ENCODE measurements at places on chromosomes 7 and 10. TPM values are rescaled to one million over a fixed set of nuclear protein-coding genes. Genes with fewer than 3 reads are reported as not detected.

Gene HOXA13
- not detected for total RNA-seq

Gene CAMK2B
- not detected for total RNA-seq

Gene PNLIP
- not detected for total RNA-seq

Gene LIPJ
- total RNA-seq, result 0.22 TPM

Gene NUTM2A
- 0.52 TPM for total RNA-seq

Gene TMEM176A
- total RNA-seq, result not detected

Gene SPDYE11
- total RNA-seq, result not detected

Gene UROS
- total RNA-seq, result 37.8 TPM

Gene ARHGEF35
- total RNA-seq, result 4.2 TPM

Gene PRSS2
- not detected for total RNA-seq

Gene MORN4
- total RNA-seq, result 3.1 TPM

Gene NRP1
- total RNA-seq, result 0.60 TPM

DNA sequence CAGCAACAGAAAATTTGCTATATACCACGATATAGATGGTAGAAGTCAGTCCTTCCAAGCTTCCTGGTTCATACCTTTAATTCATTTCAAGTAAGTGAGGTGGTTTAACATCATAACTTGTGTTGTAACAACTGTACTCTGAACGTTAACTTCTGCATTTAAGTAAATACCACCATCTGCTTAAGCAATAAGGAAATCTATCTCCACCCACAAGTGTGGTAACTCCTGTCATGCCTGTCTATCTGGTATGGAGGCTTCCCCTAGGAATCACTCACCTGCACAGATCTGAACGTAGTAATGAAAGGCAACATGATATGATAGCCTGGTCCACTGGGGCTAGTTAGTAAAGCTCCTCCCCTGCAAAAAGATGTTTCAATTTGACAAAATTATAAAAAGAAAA lies 2.3 kb downstream of the ERLIN1 start:
- peaks cover 27% of the 10 kb centered on the region for H3K4me1 ChIP-seq
- peaks cover 40% of the 10 kb centered on the region for H3K36me3 ChIP-seq
- H3K27me3 ChIP-seq, result no peaks in the 10 kb centered on the region
- no peak for DNase-seq
- H3K27ac ChIP-seq, result no peak overlapping the region
- no peak overlapping the region for H3K4me3 ChIP-seq

DNA sequence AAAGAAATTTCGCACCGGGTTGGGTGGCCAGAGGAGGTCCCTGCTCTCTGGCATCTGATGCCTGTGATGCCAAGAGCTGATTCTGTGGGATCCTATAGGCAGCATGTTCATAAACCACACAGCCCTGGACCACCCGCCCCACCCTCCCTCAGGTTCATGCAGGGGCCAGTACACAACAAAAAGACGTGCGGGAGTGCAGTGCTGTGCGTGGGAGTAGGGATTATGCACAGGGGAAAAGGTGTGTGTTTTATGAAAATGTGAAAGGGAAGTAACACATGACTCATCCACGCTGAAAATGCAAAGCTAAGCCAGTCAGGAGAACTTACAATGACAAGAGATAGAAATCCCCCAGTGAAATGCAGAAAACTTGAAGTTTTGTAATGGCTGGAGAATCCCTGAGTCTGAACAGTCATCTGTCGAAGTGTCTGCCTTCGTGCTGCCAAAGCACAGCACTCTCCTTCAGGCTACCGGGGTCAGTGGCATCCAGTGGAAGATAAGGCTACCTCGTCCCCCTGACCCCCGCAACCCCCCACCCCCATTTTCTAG lies 1.1 kb downstream of the KIAA1217 start:
- H3K36me3 ChIP-seq, result no peaks in the 10 kb centered on the region
- H3K27me3 ChIP-seq, result peaks cover 41% of the 10 kb centered on the region
- no peak overlapping the region for H3K27ac ChIP-seq

DNA sequence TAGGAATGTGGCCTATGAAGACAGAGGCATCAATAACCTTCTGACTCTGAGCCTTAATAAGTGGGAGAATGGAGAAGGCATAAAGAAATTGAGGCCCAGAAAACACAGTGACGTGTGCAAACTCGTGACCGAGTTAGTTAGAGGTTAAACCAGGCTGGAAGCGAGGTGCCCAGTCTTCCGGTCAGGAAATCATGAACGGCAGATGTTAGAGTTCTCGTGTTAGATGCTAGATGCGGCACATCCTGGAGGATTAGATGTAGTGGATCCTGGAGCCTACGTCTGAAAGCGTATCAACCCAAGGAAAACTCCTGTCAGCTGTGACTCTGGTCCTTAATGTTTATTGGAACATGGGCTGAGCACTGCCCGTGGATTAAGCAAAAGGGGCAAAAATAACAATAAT lies 275.9 kb downstream of the TCF7L2 start:
- no peak overlapping the region for H3K4me3 ChIP-seq
- DNase-seq, result no peak
- H3K4me1 ChIP-seq, result peaks cover 18% of the 10 kb centered on the region
- peaks cover 40% of the 10 kb centered on the region for H3K27me3 ChIP-seq
- no peak overlapping the region for H3K27ac ChIP-seq
- peaks cover 5% of the 10 kb centered on the region for H3K36me3 ChIP-seq

DNA sequence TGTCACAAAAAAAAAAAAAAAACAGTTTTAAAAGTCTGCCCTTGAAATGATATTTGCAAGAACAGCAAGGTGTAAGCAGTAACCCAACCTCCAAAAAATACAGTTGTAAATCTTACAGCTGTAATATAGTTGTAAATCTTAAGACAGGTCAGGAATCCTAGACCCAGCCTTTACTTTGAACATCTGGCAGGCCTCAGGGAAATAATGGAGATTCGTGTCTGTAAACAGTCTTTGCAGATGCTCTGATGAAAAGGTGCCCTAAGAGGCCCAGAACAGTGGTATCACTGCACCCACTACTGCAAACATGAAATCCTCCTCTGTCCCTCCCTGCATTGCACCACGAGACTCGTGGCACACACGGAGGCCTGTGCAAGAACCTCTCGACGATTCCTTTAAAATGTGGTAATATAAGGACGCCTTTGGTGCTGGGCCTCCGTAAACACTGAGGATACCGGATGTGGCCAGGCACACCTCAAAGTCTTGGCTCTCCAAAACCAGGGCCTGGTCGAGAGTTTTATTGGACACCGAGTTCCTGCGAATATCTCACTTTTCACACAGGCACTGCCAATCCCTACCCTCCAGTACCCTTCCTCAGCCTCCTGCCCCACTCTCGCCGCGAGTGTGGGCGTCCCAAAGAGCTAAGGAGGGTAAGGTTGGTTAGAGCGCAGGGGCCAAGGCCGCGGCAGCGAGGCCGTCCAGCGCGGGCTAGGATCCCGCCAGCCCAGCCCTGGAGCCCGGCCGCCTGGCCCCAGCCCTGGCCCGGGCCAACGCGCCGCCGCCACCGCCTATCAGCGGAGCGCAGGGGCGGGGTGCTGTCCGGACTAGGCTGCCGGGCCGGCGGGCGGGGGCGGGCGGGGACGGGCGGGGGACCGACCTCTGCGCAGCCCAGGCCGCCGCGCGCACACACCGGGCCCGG lies at the start of gene REEP3:
Gene REEP3 (plus strand): TSS at position 902 of the 916 bp plus-strand sequence. CDS start 145 bp downstream, outside the sequence.
- peaks cover 74% of the 10 kb centered on the region for H3K4me1 ChIP-seq
- H3K4me3 ChIP-seq, result peak within 1 kb of the TSS; percentile 86
- DNase-seq, result peak; percentile 48

DNA sequence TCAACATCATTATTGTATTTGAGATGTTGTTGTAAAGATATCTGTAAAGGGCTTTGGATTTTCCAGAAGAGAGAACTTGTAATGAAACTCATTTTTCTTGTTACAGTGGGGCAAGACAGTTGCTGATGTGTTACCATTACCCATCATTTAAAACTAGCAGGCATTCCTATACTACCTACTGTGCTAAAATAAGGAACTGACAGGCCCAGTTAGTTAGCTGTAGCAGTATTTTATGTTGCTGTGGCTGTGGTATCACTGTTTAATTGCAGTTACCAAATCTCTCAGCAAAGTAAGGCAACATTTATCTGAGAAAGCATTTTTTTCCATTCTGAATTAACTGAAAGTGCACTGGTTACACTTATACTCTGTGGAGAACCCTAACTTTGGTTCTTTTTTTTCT lies 9.9 kb downstream of the ST7 start:
- H3K36me3 ChIP-seq, result no peaks in the 10 kb centered on the region
- H3K4me3 ChIP-seq, result no peak overlapping the region
- no peak overlapping the region for H3K27ac ChIP-seq
- H3K27me3 ChIP-seq, result peaks cover under 1% of the 10 kb centered on the region

DNA sequence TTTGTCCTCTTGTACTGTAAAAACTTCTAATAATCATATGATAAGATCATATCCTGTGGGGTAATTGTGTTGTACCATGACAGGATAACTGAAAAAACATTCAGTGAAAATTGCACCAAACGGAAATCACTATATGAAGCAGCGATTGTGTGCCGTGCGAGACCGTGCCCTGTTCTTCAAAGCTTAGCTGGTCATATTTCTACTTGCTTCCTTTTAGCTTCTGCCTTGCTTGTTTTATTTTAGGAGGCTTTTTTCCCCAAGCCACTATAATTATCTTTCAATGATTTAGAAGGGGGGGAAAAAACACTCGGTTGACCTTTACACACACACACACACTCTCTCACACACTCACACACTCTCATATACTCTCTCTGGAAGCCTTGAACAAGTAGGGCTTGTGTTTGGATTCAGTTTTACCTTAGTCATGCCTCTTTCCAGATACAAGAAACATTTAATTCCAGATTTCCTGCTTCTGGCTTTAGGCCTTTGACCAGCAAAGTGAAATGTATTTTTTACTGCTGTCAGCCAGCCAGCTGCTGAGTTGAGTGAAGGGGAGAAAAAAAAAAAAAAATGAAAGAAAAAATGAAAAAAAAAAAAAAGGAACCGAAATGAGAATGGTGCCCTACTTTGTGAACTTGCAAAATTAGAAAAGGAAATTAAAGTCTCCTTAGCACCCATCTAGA lies 181.4 kb downstream of the ARID5B start:
- no peak for DNase-seq
- no peaks in the 10 kb centered on the region for H3K27me3 ChIP-seq
- H3K36me3 ChIP-seq, result peaks cover 7% of the 10 kb centered on the region
- peak overlapping the region; percentile 79 for H3K27ac ChIP-seq
- peaks cover 14% of the 10 kb centered on the region for H3K4me1 ChIP-seq

GRCh38 chr10:73969224-73969841 lies 28.6 kb upstream of the VCL start:
- no peak for DNase-seq
- no peaks in the 10 kb centered on the region for H3K27me3 ChIP-seq
- H3K36me3 ChIP-seq, result no peaks in the 10 kb centered on the region
- H3K27ac ChIP-seq, result no peak overlapping the region
- peaks cover 13% of the 10 kb centered on the region for H3K4me1 ChIP-seq
- no peak overlapping the region for H3K4me3 ChIP-seq

DNA sequence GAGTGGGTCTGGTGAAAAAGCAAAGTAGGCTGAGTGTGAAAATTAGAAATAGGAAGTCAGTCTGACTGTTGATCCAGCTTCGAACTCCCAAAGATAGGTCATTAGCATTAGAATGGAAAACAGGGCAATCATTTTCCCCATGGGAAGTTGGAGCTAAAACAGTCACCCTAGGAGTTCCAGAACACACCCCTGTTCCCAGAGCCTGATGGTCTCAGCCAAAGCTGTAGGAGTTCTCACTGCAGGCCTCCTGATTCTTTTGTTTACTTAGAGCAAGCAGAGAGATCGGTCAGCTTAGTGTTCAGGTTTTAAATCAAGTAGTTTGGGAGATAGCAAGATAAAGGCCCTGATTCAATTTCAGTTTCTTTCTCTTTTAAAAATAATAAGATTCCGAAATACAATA lies 28.8 kb upstream of the JCAD start:
- no peak overlapping the region for H3K27ac ChIP-seq
- H3K27me3 ChIP-seq, result peaks cover 40% of the 10 kb centered on the region
- H3K4me1 ChIP-seq, result peaks cover 3% of the 10 kb centered on the region
- no peak for DNase-seq

DNA sequence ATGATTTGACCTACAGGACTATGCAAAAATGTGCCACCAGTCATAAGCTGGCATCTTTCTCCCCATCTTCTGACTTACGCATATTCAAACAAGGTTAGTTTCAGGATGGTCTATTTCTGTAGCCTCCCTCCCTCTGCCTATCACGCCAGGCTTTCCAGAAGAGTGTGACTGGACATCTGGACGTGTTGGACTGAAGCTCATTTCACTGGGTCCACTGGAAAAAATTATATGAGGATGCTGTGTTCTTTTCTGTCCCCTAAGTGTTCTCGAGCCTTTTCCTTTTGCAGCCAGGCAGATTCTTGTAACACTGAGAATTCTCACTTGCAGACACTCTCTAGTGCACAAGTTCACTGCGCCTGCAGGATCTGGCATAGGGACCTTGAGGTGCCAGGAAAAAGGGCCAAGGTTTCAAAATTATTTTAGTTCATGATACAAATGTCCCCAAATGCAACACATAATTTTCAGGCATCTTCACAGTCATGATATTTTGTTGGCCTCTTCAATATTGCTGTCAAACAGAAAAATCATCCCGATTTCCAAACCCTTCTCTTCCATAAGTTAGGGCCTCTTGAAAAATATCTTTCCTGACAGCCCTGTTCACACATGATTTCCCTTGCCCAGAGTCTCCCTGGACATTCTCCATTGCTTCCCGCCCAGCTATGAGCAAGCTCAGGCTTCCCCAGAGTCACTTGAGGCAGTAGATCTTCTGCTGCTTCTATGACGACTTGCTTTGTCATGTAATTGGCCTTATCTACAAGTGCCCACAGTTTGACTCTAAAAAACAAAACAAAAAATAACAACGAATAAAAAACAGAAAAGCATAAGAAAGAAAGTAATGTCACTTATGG lies 170.4 kb downstream of the BMPER start:
- H3K36me3 ChIP-seq, result peaks cover 4% of the 10 kb centered on the region
- H3K27me3 ChIP-seq, result peaks cover 10% of the 10 kb centered on the region
- H3K27ac ChIP-seq, result no peak overlapping the region
- no peak overlapping the region for H3K4me3 ChIP-seq
- no peaks in the 10 kb centered on the region for H3K4me1 ChIP-seq

GRCh38 chr10:49742683-49743463 lies 19.2 kb downstream of the OGDHL start:
- no peaks in the 10 kb centered on the region for H3K36me3 ChIP-seq
- peaks cover 10% of the 10 kb centered on the region for H3K27me3 ChIP-seq
- H3K27ac ChIP-seq, result no peak overlapping the region

DNA sequence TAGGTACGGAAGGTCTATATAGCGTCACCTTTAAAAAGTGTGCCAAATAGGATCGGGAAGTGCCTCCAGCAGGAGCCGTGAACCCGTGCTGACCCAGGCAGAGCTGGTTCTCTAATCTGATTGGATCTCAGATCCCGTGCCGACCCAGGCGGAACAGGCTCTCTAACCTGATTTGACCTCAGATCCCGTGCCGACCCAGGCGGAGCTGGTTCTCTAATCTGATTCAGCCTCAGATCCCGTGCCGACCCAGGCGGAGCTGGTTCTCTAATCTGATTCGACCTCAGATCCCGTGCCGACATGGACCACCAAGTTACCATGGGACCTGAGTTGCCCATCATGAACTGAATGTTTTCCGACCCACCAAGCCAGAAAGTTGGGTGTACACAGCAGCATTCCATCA lies 463.9 kb downstream of the PTPRN2 start:
- peaks cover 5% of the 10 kb centered on the region for H3K36me3 ChIP-seq
- DNase-seq, result no peak
- H3K27me3 ChIP-seq, result peaks cover 10% of the 10 kb centered on the region
- no peak overlapping the region for H3K27ac ChIP-seq
- no peaks in the 10 kb centered on the region for H3K4me1 ChIP-seq

- H3K4me1 ChIP-seq, result no peaks in the 10 kb centered on the region
- no peaks in the 10 kb centered on the region for H3K36me3 ChIP-seq
- no peak overlapping the region for H3K4me3 ChIP-seq
These were observed 83.3 kb upstream of the DNAJC1 start for GRCh38 chr10:22086730-22087401.
